Fibroblast of skin of right quadriceps (primary cell): ENCODE measurements at places on chromosomes 2 and 18.

- peak; percentile 46 for DNase-seq
Measured at GRCh38 chr2:138432971-138433370, 68.6 kb upstream of the SPOPL start.

GRCh38 chr18:28960146-28960545, 783.2 kb upstream of the CDH2 start:
- DNase-seq: peak; percentile 10

- no peak for DNase-seq
Measured at GRCh38 chr2:237472187-237472712, 14.8 kb upstream of the MLPH start.

- DNase-seq: peak; percentile 32
Measured at GRCh38 chr2:11976073-11976472, 229.6 kb downstream of the LPIN1 start.

- no peak for DNase-seq
Measured at GRCh38 chr2:126639276-126639675, 16.7 kb upstream of the GYPC start.

- DNase-seq: peak; percentile 36
Measured at GRCh38 chr2:68766376-68766845, 31.8 kb downstream of the ARHGAP25 start.

GRCh38 chr2:75047189-75047991, 88.9 kb downstream of the POLE4 start:
- peak; percentile 76 for DNase-seq

DNA sequence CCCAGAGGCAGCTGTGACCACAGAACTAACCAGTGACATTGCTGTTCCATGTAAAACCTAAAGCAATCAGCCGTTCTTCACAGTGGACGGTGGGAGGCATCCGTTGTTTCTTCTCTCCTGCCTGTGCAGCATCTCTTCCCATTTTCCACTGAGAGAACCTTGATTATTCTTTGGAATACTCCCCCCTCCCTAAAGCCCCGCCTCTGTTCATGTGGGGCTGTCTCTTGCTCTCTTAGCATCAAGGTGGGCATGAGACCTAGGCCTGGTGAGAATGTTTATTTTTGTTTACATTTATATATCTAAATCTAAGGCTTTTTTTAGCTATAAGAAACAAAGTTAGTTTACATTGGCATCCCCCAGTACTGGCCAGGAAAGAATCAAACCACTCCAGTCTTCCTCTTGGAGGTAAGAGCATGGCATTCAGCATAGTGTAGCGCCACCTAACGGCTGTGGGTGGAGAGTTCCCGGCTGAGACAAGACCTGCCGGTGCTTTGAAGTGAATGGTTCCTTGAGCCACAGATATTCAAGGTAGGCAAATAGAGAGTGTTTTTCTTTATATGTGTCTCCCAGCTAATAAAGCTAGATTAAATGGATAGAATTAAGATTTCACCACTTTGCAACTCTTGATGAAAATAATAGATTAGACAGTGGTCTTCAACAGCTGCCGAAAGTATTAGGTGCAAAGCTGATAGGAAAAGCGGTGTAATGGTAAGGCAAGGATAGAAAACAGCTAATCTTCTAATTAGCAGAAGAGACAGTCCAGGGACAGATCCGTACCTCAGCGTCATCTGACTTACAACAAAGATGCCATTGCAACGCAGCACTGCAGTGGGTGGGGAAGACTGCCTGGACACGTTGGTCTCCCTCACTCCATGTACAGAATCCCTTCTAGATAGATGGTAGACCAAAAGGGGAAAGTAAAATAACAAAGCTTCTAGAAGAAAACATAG, 219.6 kb upstream of the RAB12 start:
- peak; percentile 62 for DNase-seq

GRCh38 chr2:16737812-16738211, 72.2 kb upstream of the CYRIA start:
- no peak for DNase-seq

- DNase-seq: no peak
Measured at GRCh38 chr2:120469426-120469825, 123.5 kb downstream of the INHBB start.

DNA sequence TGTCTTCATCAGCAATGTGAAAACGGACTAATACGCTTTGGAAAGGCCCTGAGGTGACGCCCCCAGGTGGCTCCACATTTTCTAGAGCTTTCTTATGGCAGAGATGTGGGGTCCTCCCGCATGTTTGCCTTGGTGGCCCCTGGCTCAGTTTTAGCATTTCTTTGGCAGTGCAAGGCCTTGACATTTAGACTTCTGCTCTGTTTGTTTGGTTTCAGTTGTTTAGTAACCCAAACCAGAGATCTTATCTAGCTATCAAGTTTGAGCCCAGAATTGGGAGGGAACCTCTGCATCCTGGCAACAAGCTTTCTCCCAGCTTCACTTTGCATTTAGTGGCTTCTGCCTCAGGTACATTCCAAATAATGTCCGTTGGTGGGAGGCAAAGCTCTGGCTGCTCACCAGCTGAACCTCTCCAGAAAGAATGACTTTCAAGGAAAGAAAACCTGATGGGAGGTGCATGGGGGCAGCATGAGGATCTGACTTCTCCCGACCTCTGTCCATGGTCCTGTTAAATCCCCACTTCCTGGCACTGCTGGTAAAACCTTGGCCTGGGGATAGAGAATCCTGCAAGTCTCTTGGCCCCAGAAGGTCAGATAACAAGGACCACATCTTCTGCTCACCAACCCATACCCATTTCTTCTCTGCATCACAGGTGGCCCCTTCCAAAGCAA, 12.0 kb upstream of the MBP start:
- no peak for DNase-seq

DNA sequence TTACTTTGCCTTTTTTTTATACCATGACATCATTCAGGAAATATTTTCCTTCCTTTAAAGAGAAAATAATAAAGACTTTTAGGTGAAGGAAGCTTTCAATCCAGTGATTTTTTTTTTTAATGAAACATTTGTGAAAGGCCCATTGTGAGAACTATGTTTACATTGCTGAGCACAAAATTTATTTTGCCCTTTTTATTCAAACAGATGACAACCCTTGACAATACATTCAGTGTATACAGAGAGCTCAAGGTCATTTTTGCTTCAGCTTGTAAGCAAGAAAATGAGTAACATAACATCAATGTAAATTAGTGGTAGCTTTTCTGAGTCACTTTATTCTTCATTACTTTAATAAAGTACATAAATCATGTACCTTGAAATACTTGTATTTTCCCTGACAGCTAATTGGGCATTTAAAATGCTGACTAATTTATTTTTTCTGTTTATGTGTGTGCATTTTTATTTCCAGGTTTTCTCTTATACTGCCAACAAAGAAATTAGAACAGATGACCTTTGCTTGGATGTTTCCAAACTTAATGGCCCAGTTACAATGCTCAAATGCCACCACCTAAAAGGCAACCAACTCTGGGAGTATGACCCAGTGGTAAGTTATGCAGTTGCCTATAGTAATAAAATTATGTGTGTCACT, 121.6 kb downstream of the GALNT1 start:
- DNase-seq: peak; percentile 10

GRCh38 chr2:189159717-189160116, 19.8 kb downstream of the COL5A2 start:
- no peak for DNase-seq

- no peak for DNase-seq
Measured at GRCh38 chr2:239940861-239941570, 84.1 kb downstream of the NDUFA10 start.

- DNase-seq: peak; percentile 22
Measured at GRCh38 chr2:25294573-25295462, 46.9 kb downstream of the DNMT3A start.

DNA sequence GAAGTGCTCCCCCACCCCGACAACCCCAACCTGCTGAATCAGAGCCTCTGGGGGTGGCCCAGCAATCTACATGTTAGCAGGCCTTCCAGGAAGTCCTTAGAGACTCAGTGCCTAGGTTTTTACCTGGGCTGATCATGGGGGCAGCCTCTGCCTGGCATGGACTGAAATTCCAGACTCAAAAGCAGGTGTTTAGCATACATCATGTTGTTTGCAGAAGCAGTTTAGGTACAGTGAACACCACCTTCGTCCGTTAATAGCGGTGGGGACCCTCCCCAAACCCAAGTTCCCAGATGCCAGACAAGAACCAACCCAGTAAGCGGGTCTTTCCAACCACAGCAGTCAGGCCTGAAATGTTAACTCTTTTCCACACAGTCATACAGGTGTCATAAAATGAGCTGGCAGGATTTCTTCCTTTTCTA, 26.4 kb upstream of the GALR1 start:
- no peak for DNase-seq

GRCh38 chr2:72887032-72887739, at the start of gene SPR:
SPR (plus strand) TSS chr2:72887408; CDS start chr2:72887433, 25 bp downstream.
- DNase-seq: peak; percentile 46

DNA sequence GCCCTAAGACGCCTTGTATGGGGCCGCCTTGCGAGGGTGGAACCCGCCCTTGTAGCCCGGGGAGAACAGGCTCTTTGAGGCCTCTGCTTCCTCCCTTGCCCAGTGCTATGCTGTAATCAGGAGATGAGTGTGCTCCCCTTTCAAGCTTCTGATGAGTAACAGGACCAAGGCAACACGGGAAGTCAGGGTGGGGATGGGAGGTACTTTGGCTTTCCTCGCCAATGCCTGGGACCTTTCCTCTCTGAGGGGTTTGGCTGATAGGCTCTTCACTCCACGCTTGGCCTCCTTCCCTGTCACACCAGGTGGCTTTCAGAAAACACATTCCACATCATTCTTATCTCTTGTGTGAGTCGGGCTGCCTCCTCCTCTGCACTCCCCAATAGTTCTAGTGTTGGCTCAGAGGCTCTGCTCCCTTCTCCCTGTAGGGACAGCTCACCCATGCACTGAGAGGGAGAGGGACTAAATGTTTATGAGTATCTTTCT, 223.7 kb upstream of the TRIB2 start:
- peak; percentile 79 for DNase-seq

DNA sequence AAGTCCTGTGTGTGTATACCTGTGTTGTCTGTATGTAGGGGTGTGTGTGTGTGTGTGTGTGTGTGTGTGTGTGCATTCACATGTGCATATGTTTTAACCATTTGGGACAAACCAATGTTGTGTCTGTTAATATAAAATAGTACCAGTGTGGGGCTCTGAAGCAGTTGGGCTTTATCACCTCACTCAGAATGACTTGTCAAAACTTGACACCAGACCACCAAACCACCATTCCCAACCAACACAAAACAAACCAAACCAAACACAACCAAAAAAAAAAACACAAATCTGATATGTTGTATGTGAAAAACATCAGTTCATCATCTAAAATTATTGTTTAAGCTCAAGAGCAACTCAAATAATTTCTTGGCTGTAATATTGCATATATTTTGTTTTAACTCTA, 42.1 kb downstream of the CALCRL start:
- no peak for DNase-seq

GRCh38 chr2:66919286-66919685, 477.8 kb upstream of the ETAA1 start:
- DNase-seq: no peak

DNA sequence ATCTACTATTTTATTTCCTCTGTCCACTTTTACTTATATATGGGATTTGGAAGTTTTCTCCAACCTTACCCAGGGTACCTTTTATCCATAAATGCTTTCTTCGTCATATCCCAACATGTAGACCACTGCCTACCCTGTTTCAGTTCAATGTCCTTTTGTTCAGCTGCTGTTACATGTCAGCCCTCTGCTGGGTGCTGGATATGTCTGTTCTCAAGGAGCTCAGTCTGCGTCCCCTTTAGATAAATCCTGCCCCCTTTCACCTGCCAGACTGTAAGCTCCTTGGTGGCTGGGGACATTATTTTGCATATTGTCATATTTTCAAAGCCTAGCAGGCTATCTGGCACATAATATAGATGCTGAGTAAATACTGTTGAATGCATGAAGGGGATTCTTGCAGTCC, 53.2 kb downstream of the NEMP2 start:
- DNase-seq: no peak

DNA sequence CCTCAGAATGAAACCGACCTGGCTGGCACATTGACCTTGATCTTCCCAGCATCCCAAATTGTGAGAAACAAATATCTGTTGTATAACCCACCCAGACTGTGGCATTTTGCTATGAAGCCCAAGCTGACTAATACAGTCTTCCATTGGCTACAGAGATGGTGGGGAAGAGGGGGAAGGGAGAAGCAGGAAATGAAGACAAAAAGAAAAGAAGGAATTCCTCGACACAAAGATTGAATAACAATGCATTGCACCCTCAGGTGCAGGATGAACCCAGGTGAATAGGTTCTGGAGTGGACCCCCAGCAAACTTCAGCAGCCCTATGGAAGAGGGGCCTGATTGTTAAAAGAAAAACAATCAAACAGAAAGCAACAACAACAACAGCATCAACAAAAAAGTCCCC, 270.7 kb downstream of the FSIP2 start:
- DNase-seq: no peak

DNA sequence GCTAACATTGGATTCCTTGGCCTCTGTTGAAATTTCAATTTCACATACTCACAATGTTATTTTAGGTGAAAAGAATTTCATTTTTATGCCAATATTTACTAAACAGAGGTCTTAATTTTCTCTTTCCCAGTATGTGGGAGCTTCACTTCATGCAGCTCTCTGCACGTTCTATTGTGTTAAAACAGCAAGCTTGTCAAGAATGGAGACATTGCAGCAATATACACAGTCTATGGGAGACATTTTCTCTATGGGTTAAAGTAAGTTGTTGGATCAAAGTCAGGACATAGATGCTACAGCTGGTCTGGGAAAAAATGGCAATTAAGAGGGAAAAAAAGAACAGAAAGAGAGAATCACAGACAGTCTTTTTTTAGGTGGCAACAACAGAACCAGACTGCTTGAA, 70.4 kb upstream of the ARHGAP15 start:
- no peak for DNase-seq

GRCh38 chr2:171703574-171704347, 16.5 kb downstream of the DYNC1I2 start:
- peak; percentile 24 for DNase-seq

DNA sequence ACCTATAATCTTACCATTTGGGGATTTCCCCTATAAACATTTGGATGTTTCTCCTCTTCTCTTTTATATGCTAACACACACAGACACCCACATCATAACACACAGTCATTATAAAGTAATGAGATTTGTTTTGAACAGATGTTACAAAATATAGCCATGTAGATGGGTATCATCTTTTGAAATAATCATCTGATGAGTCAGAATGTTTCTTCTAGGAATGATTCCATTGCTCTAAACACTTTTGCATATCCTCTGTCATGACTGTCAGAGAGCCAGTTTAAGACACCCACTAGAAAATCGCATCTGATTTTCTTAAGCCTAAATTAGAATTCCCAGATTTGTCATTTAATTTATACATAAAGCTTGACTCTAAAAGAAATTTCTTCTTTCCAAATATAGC, 442.6 kb downstream of the CMPK2 start:
- DNase-seq: peak; percentile 71

DNA sequence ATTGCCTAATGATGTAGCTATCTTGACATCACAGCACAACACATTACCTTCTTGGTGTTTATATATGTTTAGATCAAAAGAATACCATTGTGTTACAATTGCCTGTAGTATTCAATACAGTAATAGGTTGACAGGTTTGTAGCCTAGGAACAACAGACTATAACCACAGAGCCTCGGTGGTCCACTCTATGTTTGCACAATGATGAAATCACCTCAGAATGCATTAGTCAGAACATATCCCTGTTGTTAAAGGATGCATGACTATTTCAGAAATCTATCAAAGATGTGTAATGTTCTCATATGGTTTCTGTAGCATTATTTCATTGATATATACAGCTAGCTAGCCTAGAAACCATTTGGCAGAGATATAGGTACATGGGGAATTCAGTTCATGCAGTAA, 8.9 kb downstream of the METTL5 start:
- DNase-seq: peak; percentile 88

- DNase-seq: no peak
Measured at GRCh38 chr18:25490316-25490715, 138.3 kb upstream of the ZNF521 start.
